Thymus (tissue), 14 donors: ENCODE measurements at places on chromosomes 2 and 18.

- no peak for DNase-seq
Observed at GRCh38 chr18:57819119-57819518, 16.0 kb upstream of the ATP8B1 start.

DNA sequence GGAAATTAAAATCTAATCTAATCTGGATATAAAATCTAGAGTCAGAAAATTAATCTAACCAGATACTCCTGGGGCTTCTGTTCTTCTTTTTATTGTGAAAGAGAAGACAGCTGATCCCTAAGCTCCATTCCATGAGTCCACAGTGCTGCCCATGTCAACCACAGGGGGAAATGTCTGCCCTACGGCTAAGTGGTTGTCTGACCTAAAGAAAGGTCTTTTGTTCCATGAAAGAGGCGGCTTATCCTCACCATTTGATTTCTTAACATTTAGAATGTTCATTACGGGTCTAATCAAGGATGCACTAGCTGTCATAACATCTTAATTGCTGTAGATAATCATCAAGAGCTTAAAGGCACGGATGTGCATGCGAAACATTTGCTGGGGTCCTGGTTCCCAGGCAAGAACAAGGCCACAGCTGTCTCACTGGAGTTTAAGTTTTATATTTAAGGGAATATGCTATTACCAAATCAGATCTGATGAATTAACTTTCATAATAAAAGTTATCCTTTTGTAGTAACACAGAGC, 162.6 kb downstream of the PAX3 start:
- no peak for DNase-seq

DNA sequence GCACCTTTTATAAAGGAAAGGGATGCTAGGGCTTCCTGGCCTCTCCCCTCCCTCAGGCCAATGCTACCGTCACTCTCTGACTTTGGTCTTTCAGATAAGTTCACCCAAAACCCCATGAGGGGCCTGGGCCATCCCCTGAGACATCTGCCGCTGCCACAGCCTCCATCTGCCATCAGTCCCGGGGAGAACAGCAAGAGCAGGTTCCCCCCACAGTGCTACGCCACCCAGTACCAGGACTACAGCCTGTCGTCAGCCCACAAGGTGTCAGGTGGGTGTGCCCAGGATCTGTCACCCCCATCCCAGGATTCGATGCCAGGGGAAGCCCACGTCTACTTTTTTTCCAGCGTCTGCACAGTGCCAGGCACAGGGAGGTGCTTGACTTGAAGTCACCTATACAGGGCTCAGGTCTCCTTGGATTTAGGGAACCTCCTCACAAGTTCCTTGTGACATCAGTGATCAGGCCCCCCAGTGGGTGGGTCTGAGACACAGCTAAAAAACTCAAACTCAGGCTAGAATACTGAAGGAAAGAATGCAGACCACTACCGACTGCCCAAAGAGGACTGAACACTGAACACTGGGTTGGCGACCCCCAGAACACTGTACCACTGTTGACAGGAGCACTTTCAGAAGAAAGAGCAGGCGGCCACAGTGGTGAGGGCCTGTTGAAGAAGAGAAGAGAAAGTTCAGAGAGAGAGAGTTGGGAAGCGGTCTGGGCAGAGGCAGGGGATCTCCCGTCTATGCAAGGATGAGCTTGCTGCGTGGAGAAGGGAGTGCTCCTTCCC, 85.3 kb downstream of the EPAS1 start:
- no peak for DNase-seq

- DNase-seq, result no peak
Observed at GRCh38 chr2:3857576-3857975, 154.2 kb downstream of the DCDC2C start.

GRCh38 chr2:189265696-189266320, 86.2 kb upstream of the COL5A2 start:
- DNase-seq, result no peak
